Stimulated activated CD8-positive, alpha-beta memory T cell treated with anti-CD3 and anti-CD28 coated beads, Interleukin-4, amount 100 ng/mL, for 1 hour (primary cell): ENCODE measurements at places on chromosomes 7 and 10.

- no peak for DNase-seq
These were observed 149.8 kb downstream of the DYNC1I1 start for GRCh38 chr7:95922191-95922590.

DNA sequence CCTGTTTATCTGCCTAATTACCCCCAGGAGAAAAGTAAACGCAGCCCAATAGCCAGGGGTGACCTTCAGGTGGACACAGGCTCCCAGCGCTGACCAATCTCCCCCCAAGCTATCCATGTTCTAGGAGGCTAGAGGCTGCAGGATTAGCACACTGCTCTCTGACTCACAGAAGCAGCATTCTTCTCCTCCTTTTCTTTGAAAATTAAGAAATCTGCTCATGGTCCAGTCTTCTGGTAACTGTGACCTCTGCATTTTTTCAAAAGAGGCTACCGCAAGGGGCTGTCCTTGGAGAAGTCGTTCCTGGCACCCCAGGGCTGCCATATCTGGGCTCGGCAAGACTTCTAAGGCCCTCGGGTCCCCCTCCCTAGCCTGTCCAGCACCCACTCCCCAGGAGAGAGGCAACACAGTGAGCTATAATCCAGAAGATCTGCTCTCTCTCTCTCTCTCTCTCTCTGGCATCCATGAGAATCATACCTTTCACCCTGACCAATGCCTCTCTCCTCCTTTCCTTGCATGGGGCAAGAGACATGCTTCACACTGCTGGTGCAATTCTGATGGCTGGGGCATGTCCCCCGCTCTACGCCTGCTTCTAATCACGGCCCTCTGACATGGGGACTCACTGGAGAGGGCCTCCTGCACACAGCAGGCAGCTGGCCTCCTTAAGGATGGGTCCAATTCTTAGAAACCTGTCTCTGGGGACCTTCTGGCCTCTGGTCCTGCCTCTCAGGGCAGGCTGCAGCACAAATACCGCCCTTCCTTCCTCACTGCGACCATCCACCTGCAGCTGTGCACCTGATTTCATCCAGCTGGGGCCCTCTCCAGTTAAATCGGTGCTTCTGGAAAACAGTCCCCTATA, 27.3 kb downstream of the ANXA11 start:
- DNase-seq, result no peak

- no peak for DNase-seq
These were observed 94.6 kb downstream of the CUX1 start for GRCh38 chr7:101911800-101912715.

GRCh38 chr7:92446869-92447344, 375 bp upstream of the GATAD1 start:
- no peak for DNase-seq

- DNase-seq, result no peak
These were observed 897.1 kb downstream of the GATA3 start for GRCh38 chr10:8951440-8952089.

GRCh38 chr10:36683421-36683820, 442.0 kb upstream of the ANKRD30A start:
- no peak for DNase-seq

DNA sequence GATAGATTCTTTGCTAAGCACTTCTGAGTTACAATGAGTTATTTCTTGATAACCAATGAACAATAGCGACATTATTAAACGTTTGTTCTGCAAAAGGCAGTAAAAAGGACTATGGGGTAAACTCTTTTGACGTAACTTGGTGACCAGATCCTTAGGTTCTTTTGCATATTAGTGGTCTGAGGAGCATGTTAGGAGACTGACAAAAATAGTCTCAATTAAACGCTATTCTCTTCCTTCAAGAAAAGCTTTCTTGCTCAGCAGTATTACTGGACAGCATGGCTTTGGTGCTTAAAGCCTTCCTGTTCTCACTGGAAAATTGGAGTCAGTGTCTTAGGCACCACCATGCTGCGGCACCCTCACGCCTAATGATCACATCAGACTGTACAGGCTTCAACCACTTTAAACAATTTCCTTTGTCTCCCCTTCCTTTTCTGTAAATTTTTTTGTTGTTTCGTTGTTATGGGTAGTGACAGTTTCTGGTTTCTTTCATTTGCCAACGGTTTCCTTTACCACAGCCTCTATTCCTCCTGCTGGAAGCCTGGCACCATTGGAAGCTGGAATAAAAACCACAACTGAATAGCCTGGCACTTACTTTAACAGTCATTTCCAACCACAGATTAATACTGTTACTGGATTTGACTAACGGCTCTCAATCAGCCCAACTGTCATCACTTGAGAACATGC, 49.2 kb upstream of the FAM133B start:
- no peak for DNase-seq

- no peak for DNase-seq
These were observed 699 bp downstream of the GHITM start for GRCh38 chr10:84140036-84140379.

- DNase-seq, result no peak
These were observed 8.2 kb upstream of the LRRC18 start for GRCh38 chr10:48947690-48948469.

- no peak for DNase-seq
These were observed 14.8 kb downstream of the DPCD start for GRCh38 chr10:101602761-101603398.

DNA sequence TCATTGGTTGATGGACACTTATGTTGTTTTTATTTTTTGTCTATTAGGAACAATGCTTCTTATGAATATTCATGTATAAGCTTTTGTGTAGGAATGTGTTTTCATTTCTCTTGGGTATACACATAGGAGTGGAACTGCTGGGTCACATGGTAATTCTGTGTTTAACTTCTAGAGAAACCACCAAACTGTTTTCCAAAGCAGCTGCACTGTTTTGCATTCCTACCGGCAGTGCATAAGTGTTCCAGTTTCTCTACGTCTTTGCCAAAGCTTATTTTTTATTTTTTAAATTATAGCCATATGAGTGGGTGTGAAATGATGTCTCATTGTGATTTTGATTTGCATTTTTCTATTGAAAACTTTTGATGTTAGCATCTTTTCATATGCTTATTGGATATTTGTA, 51.3 kb downstream of the ADK start:
- no peak for DNase-seq
